ENCODE measurements at places on chromosomes 13 and 19. TPM values are rescaled to one million over a fixed set of nuclear protein-coding genes. Genes with fewer than 3 reads are reported as not detected.
A peak's percentile ranks its signal among the peaks of the same experiment; 100 is the strongest.

Gene TMEM86B
- total RNA-seq: 9.6 TPM

Gene PRTN3
- total RNA-seq: 168 TPM

DNA sequence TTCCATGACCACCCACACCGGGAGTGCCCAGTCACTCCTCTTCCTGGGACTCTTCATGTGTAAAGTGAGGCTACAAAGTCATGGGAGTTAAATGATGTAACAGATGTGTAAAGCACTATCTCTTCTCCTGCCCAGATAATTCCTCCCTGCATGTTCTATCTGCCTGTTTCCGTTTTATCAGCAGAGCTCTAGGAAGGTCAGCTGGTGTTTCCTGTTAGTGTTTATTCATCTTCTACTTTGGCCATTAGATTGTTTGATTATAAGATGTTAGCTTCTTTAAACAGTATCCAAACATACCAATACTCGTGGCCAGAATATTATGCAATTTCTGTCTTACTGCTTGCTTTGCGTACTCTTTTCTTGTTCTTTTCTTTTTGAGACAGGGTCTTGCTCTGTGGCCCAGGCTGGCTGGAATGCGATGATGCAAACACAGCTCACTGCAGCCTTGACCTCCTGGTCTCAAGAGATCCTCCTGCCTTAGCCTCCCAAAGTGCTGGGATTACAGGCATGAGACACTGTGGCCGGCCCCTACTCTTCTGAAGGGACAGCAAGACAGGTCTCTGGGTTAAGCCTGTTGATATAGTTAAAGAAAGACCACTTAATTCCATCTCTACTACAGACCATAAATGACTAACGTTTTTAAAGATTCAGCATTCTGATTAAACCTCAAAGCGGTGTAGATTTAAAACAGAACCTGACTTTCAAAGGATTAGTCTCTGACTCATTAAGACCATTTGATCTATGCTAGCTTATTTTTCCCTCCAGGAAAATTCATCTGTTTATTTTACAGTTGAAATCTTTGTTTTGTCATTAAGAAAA lies 97.4 kb upstream of the AKAP11 start:
- H3K27me3 ChIP-seq: no peaks in the 10 kb centered on the region
- no peak overlapping the region for H3K27ac ChIP-seq
- no peaks in the 10 kb centered on the region for H3K36me3 ChIP-seq
- H3K4me3 ChIP-seq: no peak overlapping the region

DNA sequence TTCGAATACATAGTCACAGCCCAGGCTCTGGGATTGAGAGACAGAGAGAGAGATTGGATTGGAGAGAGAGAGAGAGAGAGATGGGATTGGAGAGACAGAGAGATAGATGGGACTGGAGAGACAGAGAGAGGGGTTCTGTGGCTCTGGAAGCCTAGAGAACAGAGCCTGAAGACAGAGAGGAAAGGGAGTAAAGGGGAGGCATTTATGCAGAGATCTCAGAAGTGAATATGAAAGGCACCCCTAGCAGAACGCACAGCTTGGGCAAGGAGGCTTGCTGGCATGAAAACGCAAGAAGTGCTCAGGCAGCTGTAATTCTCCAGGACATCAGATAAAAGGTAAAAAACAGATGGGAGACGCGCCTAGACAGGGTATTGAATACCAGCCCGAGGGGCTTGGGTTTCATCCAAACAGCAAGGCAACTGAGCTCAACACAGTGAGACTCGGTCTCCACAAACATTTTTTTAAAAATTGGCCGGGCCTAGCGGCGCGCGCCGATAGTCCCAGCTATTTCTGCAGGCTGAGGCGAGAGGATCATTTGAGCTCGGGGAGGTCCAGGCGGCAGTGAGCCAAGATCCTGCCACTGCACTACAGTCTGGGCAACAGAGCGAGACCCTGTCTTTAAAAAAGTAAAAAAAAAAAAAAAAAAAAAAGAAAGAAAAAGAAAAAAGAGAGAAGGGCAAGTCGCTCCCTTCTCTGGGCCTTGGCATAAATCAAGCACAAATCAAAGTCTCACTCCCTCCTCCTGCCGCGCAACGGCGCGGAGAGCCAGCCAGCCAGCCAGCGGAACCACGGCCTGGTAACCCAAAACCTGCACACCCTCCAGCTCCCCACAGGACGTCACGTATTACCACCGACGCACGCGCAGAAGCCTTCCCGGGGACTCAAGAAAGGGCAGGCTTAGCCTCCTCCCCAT lies 774 bp upstream of the PPP2R1A start:
- H3K27ac ChIP-seq: peak overlapping the region; percentile 99
- H3K27me3 ChIP-seq: no peaks in the 10 kb centered on the region
- peak overlapping the region; percentile 37 for H3K4me3 ChIP-seq
- peaks cover 16% of the 10 kb centered on the region for H3K36me3 ChIP-seq
- DNase-seq: peak; percentile 100

DNA sequence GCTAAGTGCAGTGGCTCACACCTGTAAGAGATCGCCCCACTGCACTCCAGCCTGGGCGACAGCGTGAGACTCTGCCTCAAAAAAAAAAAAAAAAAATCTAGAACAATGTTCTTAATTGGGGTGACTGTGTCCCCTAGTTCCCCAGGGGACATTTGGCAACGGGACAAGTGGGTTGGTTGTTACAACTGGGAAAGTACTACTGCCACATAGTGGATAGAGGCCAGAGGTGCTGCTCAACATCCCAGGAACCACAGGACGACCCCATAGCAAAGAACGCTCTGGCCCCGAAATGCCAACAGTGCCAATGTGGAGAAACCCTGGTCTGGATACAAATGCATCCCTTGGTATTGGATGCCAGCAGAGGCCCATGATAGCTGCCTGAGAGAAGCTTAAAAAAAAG lies 11.8 kb downstream of the NLRP12 start:
- H3K27me3 ChIP-seq: no peaks in the 10 kb centered on the region
- H3K27ac ChIP-seq: no peak overlapping the region
- H3K4me3 ChIP-seq: no peak overlapping the region
- DNase-seq: no peak

DNA sequence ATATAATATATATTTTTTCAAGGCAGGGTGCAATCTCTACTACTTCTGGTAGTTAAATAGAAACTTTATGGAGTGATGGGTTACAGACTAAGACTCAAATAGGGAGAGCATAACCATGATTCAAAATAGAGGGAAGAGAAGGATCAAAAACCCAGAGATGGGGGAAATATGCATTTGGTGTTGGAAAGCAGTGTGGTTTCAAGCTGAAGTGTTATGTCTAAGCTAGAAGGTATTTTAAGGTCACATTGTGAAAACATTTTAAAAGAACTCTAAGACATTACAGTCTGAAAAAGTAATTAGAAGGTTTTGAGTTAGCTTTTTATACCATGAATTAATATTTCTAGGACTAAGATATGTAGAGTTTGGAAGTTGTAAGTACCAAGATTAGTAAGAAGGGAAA lies 2741.4 kb downstream of the PCDH9 start:
- no peaks in the 10 kb centered on the region for H3K4me1 ChIP-seq
- no peak overlapping the region for H3K27ac ChIP-seq
- no peak overlapping the region for H3K4me3 ChIP-seq
- H3K27me3 ChIP-seq: no peaks in the 10 kb centered on the region

DNA sequence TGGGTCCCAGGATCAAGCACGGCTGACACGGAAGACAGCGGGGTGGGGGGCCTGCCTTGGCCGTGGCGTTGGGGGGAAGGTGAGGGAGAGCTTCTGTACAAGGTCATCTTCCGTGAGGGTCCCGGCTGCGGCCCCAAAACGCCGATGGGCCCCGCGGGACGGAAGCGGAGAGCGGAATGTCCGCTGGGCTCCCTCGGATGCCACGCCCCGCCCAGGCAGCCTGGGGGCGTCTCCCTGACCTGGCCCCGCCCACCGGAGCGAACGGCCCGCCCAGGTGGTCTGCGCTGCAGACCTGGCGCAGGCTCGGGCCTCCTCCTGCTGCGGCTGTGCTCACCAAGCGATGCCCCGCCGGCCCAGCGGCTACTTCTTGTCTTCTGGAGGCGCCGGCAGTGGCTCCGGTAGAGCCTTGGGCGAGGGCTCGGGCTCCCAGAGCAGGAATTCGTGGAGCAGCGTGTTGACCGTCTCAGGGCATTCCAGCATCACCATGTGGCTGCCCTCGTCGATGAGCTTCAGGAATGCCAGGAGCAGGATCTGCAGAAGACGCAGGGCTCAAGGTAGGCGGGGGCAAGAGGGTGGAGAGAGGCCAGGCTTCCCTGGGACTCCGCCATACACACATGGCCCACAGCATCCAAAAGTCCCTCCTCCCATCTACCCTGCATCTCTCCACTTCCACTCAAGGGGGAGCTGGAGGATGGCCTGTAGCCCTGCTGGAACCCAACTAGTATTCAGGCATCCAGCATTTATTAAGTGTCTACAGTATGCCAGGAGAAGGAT lies 10.7 kb downstream of the ABHD8 start:
- peak; percentile 94 for DNase-seq
- no peaks in the 10 kb centered on the region for H3K27me3 ChIP-seq
- peak overlapping the region; percentile 76 for H3K4me3 ChIP-seq
- no peaks in the 10 kb centered on the region for H3K4me1 ChIP-seq
- no peaks in the 10 kb centered on the region for H3K36me3 ChIP-seq

DNA sequence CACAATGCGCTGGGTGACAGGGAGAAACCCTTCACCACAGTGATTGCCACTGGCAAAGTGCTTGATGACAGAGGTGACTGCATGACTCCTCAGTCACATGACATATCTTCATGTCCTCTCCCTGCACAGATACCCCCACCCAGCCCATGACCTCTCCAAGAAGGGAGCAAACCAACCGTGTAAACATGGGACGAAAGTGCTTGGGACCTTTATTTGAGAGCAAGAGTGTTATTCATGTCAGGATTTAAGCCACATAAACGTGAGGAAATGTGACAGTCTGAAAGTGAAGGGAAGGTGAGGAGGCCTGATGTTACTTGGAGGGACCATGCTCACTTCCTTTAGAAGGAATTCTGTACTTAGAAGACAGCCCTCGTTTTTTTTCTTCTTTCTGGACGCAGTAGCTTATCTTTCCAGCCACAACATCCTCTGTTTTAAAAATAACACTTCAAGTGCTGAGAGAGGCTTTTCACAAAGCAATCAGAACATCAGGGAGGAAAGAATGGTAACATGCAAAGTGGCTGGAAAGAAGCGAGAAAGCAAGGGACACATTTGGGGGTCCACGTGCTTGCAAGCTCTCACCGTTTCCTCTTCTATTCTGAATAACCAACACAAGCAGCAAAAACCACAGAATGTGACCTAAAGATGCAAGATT lies 35.6 kb downstream of the EPS15L1 start:
- DNase-seq: no peak
- peak overlapping the region; percentile 51 for H3K27ac ChIP-seq
- H3K27me3 ChIP-seq: no peaks in the 10 kb centered on the region

GRCh38 chr19:23439623-23440022 lies 44.4 kb upstream of the ZNF91 start:
- DNase-seq: no peak
- no peak overlapping the region for H3K27ac ChIP-seq
- H3K4me1 ChIP-seq: no peaks in the 10 kb centered on the region
- no peaks in the 10 kb centered on the region for H3K27me3 ChIP-seq
- H3K4me3 ChIP-seq: no peak overlapping the region
